Muscle of back (tissue), 13 donors: ENCODE measurements at places on chromosomes 1 and 21.

- DNase-seq = no peak
Observed at GRCh38 chr1:44418022-44418673, 13.1 kb downstream of the RNF220 start.

- no peak for DNase-seq
Observed at GRCh38 chr1:113086541-113086940, 13.5 kb downstream of the LRIG2 start.

GRCh38 chr1:215059947-215060346 is 22.6 kb upstream of the KCNK2 start:
- no peak for DNase-seq

DNA sequence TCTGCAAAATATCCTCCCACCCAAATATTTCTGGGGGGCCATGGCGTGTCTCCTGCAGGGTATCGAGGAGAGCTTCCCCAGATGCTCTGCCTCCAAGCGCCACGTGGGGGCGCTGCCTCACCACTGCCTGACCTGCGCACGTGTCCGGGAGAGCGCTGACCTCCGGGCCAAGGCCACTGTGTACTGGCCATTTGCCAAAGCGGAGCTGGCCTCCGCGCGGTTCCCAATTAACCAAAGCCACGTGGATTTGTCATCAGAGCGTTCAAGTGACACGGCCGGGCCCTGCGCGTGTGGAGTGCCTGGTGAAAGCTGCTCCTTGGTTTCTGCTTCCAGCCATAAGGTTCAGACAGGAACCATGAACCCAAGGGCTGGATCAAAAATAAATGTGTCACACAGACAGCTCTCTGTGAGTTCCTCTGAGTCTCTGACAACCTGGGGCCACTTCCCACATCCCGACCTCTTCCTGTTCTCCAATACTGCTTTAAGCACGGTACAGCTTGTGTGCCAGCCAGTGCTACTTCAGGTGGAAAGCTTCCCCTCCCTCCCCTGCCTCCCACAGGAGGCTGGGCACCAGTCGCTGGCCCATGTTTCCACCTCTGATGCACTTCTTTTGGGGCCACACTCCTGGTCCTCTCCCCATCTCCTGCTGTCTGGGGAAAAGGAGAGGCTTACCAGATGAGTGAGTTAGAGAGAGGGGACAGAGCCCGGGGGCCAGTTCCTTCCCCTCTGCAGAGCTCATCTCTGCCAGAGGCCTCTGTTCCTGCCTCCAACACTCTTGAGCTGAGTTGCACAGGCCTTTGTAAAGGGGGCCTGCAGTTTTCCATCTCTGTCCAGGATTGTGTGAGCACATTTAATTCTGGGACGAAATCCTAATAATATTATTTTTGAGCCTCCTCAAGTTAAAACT is 26.1 kb downstream of the ZP4 start:
- DNase-seq = peak; percentile 48

DNA sequence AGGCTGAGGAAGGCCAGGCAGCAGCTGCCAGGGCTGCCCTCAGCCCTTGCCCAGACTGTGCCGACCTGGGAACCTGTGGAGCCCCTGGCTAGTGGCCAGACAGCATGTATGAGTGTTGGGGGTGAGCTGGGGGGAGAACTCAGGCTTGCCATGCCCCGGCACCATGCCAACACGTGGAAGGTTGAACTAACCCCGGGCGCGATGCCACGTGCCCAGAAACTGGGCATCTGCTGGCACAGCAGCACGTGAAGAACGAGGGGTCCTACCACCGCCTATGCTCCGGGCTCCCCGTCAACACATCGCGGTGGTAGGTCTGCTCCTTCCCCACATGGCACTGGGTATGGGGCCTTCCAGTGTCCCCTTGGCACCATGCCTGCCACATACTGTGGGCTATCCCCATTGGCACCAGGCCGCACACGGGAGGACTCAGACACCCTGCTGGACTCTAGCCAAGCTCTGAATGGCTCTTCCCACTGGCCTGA is 68.7 kb downstream of the CASZ1 start:
- DNase-seq = no peak

DNA sequence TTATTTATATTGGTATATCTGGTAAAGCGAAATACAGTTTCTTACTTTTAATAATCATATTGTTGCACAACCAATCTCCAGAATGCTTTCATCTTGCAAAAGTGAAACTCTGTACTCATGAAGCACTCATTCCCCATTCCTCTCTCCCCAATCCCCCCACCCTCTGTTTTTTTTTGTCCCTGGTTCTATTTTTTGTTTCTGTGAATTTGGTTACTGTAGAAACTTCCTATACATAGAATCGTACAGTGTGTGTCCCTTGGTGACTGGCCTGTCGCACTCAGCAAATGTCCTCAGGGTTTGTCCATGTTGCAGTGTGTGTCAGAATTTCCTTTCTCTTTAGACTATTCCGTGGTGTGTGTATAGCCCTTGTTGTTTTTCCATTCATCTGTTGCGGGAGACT is 7.9 kb upstream of the NLRP3 start:
- peak; percentile 24 for DNase-seq

- DNase-seq = no peak
Observed at GRCh38 chr1:116528329-116529083, 42.3 kb downstream of the CD58 start.
